ENCODE measurements at places on chromosomes 11 and 22. TPM values are rescaled to one million over a fixed set of nuclear protein-coding genes. Genes with fewer than 3 reads are reported as not detected.

ACR gene
- polyA plus RNA-seq: not detected

GRCh38 chr22:17705951-17706900 is 67.7 kb downstream of the BCL2L13 start:
- peaks cover 32% of the 10 kb centered on the region for H3K36me3 ChIP-seq
- H3K4me1 ChIP-seq: peaks cover 23% of the 10 kb centered on the region
- H3K27me3 ChIP-seq: no peaks in the 10 kb centered on the region
- H3K27ac ChIP-seq: peak overlapping the region; percentile 83
- peak overlapping the region; percentile 23 for H3K4me3 ChIP-seq
- DNase-seq: peak; percentile 86

- no peak for DNase-seq
- H3K27ac ChIP-seq: peak overlapping the region; percentile 6
- peaks cover 45% of the 10 kb centered on the region for H3K36me3 ChIP-seq
- no peak overlapping the region for H3K4me3 ChIP-seq
- peaks cover 5% of the 10 kb centered on the region for H3K4me1 ChIP-seq
Observed at GRCh38 chr11:63747011-63747410, 21.6 kb downstream of the ZFTA start.

DNA sequence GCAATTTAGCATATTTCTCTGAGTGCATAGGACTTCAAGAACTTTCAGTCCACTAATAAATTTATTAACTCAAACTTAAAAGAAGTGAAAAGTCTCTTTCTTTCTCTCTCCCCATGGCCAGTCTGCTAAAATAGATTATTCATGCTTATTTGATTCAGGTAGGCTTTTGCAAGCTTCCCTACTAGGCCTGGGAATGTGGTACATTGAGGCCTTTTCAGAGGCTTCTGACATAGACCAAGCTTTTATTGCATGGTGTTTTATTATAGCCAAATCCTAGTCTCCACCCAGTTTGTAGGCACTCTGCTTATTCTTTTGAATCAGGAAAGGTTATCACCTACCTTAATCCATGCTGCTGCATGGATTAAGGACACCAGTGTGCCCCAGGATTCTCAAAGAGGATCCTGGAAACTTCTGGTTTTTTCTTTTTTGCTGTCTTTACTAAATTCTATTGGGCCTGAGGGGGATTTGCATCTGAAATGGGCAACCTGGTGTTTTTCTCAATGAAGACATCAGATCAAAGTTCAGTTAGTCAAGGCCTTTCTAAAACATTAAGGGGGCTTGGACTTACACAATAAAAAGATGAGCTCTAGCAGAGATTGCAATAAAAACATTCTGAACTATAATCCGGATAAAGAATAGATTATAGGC is 92.2 kb downstream of the ELP4 start:
- no peaks in the 10 kb centered on the region for H3K27me3 ChIP-seq
- DNase-seq: no peak
- no peak overlapping the region for H3K27ac ChIP-seq
- no peaks in the 10 kb centered on the region for H3K4me1 ChIP-seq
- H3K36me3 ChIP-seq: peaks cover 10% of the 10 kb centered on the region

- peaks cover 34% of the 10 kb centered on the region for H3K4me1 ChIP-seq
- H3K36me3 ChIP-seq: no peaks in the 10 kb centered on the region
- H3K27ac ChIP-seq: no peak overlapping the region
- no peak for DNase-seq
Observed at GRCh38 chr11:43942662-43943371, 380 bp downstream of the C11orf96 start.

DNA sequence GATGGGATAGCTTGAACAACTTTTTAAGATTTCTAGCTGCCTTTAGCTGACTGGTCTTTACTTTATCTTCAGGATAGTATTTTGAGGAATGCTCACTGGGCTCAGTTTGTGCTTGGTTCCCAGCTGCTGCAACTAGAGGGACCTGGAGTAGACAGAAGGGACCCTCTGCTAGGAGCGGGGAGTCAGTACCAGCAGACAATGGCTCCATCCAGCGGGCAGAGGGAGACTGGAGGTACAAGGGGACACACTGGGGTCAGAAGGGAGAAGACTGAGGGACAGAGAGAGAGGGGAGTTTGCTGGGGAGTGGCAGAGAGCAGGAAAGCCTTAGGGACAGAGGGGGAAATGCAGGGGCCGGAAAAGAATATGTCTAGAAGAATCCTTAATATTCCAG is 22.0 kb upstream of the ACER3 start:
- no peak for DNase-seq
- H3K4me1 ChIP-seq: peaks cover 20% of the 10 kb centered on the region
- no peaks in the 10 kb centered on the region for H3K27me3 ChIP-seq
- no peak overlapping the region for H3K4me3 ChIP-seq

All from CD14-positive monocyte (primary cell).